ENCODE measurements at places on chromosomes 2 and 18.

DNA sequence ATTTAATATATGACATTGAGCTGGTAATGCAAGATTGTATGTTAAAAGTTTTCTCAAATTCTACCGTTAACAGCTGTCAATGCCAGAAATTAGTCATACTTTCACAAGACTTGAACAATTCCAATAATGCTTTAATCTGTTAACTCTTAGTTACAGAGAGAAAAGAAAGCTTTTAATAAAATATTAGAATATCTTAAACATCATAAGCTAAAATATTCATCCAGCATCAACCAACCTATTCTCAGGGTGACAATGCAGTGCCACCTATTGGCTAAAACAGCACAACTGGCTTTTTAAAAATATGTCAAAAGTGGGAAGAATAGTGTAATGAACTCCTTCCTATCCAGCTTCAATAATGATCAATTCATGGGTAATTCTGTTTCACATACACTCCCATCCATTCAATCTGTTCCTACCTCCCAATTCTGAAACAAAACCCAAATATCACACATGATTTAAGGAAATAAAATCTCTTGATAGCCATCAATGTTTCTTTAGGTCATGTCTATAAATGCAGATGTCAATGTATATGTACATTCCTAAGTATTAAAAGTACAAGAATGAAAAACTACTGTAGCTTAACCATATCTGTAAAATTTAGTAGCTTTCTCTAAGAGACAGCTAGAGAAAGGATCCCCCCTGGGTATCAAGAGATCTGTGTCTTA lies 79.8 kb upstream of the CCDC141 start:
- DNase-seq, result no peak

GRCh38 chr2:46841621-46842020 lies 74.0 kb downstream of the MCFD2 start:
- DNase-seq, result no peak

DNA sequence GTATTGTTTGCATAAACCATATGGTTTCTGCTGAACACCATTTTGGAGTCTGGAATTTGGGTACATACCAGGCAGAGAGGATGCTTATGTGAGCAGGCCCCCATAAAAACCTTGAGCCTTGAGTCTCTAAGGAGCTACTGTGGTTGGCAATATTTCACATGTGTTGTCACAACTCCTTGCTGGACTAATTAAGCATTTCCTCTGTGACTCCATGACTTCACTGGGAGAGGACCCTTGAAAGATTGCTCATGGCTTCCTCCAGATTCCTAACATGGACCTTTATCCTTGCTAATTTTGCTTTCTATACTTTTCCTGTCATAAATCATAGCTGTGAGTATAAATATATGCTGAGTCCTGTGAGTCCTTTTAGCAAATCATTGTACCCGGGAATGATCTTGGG lies 7.6 kb upstream of the COQ10B start:
- DNase-seq, result no peak

DNA sequence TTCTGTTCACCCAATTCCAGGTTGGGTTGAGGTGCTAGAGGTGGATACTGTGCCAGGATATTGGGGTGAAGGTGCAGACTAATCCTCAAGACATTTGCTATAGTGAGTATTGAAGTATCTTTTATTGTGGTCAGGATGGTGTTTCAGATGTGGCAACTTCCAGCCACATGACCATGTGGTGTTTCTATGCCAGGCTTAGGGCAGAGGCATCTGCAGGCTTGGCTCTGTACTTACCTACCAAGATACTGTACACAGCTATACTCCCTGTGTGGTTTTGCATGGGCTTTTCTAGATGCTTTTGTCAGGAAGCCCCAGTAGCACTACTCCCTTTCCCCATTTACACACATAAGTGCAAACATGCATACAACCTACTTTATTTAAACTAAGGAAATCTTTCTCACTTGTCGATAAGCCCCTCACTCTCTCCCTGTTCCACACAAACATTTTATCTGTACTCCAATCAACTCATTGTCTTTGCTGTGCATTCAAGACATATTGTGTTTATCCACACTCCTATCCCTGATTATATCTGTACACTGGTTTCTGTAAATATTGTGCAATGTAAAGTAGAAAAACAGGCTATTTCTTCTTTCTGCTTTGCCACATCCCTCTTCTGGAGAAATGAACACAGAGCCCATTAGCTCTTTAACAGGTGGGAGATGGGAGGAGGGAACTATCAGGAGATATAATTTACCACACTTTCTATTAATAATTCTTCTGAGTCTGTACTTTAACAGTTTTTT lies 12.3 kb downstream of the ARL6IP6 start:
- DNase-seq, result no peak

- no peak for DNase-seq
These were observed 216.1 kb upstream of the SETBP1 start for GRCh38 chr18:44464398-44465180.

GRCh38 chr2:130314377-130314776 lies 28.3 kb upstream of the IMP4 start:
- no peak for DNase-seq

- DNase-seq, result peak; percentile 44
These were observed 1167.9 kb downstream of the DSC3 start for GRCh38 chr18:29874519-29875098.

- no peak for DNase-seq
These were observed 17.1 kb upstream of the ST3GAL5 start for GRCh38 chr2:85905891-85906290.

GRCh38 chr2:172299741-172300140 lies 127.6 kb upstream of the ITGA6 start:
- peak; percentile 55 for DNase-seq

- peak; percentile 74 for DNase-seq
These were observed 1.8 kb downstream of the ZCCHC2 start for GRCh38 chr18:62524440-62525200.

DNA sequence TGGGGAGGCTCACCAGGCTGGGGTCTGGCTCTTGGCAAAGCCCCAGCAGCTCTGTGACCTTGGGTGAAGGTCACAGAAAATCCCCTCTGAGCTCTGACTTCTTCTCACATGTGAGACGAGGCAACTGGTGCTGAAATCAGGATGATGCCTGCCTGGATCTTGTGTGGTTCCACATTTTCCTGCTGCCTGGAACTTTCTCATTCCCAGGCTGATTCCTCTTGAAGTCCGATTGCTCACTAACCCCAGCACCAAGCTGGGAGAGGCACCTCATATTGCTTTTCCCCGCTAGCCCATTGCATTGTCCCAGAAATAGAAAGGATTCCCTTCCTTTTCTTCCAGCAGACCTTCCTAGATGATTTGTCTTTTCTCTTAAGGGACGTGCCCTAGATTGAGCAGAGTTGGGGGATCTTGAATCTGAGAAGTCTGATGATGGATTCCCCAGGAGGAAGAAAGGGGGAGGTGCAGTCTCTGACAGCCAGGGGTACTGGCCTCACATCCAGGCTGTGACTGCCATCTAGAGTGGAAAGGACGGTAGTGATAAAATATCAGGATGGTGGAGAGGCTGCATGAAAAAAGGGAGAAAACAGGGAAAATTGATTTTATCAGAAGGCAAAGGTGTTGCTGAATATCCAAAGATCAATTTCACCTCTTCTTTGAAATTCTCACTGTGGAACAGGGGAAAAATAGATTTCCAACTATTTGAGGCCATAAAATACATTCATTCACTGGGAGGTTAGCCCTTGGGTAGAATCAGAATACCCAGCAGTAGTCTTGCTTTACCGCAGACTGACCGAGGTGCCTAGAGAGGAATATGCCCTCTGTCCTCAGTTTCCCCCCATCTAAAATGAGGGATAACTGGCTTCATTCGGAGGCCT lies 96.3 kb downstream of the FAM210A start:
- DNase-seq, result peak; percentile 62
